ENCODE measurements at places on chromosomes 3 and 15. TPM values are rescaled to one million over a fixed set of nuclear protein-coding genes. Genes with fewer than 3 reads are reported as not detected.
A peak's percentile ranks its signal among the peaks of the same experiment; 100 is the strongest.

GNAT1 gene
- total RNA-seq = not detected

- no peak for DNase-seq
Measured at GRCh38 chr3:181555681-181556080, 156.0 kb upstream of the SOX2 start.

GRCh38 chr3:50830451-50830850, 155.7 kb downstream of the DOCK3 start:
- DNase-seq = no peak

GRCh38 chr3:13706451-13706850, 157.5 kb downstream of the FBLN2 start:
- no peak for DNase-seq

DNA sequence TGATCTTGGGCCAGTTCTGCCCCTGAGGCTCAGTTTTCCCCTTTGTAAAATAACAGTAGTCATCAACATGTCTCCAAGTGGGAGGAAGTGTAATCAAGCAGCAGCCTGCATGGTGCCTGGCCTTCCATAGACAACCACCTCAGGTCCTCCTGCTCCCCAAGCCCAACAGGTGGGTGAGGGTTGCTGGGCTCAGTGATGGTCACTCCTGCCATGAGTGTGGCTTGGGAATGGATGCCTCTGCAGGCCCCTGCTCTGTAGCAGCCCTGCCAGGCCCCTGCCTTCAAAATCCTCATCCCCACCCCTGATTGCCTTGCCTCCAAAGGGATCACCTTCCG, 59.1 kb upstream of the SLC6A1 start:
- no peak for DNase-seq

GRCh38 chr3:16998236-16998923, 113.6 kb downstream of the PLCL2 start:
- DNase-seq = no peak

GRCh38 chr15:78750566-78750965, 60.7 kb downstream of the ADAMTS7 start:
- no peak for DNase-seq

DNA sequence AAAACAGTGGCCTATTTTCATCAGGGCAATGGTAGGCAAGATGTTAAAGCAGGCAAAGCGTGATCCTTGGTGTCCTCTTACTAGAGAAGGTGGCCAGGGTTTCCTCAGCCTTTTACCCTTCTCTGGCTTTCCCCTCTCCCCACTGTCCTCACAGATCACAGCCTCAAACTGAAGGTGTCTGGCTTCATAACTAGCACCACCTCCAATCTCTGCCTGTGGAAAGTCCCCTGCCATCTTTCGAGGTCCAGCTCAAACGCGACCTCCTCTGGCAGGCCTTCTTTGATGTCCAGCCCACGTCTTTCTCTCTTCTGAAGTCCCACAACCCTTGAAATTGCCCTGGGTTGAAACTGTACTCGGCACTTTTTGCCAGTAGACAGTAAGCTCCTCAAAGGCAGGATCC, 35.9 kb downstream of the CYP19A1 start:
- DNase-seq = no peak

DNA sequence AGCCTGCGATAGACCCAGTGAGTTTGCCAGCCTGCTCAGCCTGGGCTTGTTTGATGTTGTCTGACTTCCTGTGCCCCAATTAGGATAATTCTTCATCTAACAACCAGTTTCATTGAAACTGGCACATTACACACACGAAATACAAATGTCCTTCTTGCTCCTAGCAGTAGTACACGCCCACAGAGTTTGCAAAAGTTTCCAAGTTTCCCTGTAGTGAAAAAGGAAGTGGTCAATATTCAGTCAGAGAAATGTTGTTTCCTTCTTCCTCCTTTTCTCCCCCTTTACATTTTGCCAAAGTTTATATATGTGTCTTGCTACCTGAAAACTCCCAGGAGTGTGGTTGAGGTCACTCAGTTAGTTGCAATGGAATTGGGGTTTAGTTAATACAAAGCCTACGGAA, 58.4 kb upstream of the LRTM1 start:
- DNase-seq = no peak

- DNase-seq = no peak
Measured at GRCh38 chr3:30673425-30674341, 67.3 kb downstream of the TGFBR2 start.

C3orf85 gene
- total RNA-seq = not detected

- no peak for DNase-seq
Measured at GRCh38 chr3:117618462-117618861, 908.9 kb downstream of the TUSC7 start.

DPPA4 gene
- total RNA-seq = not detected

DNA sequence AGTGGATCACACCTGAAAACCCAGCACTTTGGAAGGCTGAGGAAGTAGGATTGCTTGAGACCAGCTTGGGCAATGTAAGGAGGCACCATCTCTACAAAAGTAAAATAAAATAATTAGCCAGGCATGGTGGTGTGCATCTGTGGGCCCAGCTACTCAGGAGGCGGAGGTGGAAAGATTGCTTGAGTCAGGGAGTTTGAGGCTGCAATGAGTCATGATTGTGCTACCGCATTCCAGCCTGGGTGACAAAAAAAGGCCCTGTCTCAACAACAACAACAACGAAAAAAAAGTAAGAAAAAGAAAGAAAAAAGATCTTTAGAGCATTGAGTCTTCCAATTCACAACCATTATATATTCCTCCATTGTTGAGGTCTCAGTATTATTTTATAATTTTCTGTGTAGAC, 192.4 kb upstream of the DPH6 start:
- DNase-seq = peak; percentile 44

DNA sequence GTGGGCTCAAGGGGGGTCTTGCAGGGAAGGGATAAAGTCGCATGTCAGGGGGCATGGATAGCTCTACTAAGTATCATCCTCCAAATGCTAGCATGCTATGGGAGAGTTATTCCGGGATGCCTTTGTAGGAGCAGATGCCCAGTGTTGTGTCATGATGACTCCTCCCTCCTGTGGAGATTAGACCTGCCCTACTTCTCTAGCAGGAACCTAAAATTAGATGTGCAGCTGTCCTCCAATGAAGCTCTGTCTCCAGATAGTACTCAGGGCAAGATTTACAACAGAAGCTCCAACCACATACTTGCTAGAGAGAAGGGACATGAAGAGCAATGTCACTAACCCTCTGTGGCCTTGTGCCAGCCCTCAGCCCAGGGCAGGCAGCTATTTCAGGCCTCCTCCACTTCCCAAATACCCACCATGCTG, 82.5 kb downstream of the AGBL1 start:
- no peak for DNase-seq

ITIH3 gene
- not detected for total RNA-seq

DNA sequence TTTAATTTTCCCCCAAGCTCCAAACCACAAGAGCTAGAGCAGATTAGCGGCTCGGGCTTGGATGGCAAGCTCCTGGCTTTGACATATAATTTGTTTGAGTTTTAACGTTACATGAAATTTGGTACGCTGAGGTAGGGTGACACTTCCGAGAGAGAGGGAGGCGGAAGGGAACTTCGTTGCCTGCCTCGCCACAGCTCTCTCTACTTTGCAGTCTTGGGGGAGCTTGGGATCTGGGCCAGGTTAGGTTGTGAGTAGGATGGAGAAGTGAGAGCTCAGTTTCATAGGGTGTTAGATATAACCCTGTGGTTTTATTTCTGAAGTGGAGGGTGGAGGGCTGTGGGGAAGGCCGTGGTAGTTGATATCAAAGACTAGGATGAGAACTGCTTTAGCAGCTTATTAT, 39.7 kb downstream of the LRTM1 start:
- no peak for DNase-seq

DNA sequence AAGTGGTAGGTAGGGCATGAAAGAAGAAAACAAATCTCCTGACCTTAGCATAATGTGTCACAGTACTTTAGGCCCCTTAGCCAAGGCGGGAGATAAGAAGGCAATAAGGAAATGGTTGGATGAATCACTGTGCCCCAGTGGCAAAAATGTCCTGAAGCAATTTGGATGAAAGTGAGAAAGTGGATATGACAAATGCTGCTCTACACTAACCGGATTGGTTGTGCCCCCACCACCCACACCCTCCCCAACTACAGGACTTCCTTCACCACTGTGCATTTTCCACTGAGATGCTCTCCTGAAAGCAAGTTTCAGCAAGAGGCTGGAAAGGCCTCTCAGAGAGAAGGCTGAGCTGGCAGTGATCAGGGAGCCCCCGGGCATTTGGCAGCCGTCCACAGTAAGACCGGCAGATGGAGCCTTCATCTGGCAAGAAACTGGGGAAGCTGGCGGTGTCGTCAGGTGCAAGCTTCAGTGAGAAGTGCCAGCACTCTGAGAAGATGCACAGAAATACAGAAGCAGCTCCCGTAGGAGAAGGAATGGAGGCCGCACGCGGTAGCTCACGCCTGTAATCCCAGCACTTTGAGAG, 63.8 kb downstream of the ATP1B3 start:
- peak; percentile 91 for DNase-seq

TMEM45A gene
- total RNA-seq = 37.4 TPM

- no peak for DNase-seq
Measured at GRCh38 chr15:68051109-68051508, 3.0 kb upstream of the PIAS1 start.

GRCh38 chr3:21436835-21437234, 314.2 kb downstream of the ZNF385D start:
- no peak for DNase-seq

DNA sequence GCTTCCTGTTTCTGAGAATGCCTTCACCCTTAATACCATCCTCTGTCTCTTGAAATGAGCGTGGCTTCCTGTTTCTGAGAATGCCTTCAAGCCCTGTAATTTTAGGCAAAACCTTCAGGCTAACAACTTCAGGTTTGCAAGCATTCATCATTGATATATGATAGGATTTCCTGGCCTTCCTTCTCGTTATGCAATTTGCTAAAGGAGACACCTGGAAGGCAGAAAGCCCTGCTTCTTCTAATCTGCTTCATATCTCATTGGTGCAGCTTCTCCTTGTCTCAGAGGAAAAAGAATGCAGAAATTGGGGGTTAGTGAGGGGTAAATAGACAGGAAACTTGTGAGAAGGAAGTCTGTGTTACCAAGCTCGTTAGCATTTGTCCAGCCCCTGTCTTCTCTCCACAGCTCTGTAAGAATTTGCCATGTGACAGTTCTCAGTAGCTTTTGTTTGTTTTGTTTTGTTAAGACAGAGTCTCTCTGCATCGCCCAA, 7.3 kb downstream of the ARL6IP5 start:
- DNase-seq = no peak

DNA sequence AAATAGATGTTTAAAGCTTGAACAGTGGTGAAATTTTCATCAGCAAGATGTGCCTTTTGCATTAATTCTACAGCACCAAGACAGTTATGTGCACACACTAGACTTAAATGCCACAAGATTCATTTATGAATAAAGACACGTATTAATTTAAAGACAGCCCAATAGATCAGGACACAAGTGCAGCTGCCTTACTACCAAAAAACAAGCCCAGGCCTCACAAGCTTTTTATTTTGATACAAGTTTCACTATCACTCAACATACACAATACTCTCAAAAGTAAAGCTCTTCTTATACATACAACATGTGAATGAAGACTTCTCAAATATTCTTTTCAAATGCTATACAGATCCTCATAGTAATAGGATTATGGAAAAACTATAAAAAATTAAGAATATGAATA, 2.4 kb downstream of the ACAP2 start:
- no peak for DNase-seq

DNA sequence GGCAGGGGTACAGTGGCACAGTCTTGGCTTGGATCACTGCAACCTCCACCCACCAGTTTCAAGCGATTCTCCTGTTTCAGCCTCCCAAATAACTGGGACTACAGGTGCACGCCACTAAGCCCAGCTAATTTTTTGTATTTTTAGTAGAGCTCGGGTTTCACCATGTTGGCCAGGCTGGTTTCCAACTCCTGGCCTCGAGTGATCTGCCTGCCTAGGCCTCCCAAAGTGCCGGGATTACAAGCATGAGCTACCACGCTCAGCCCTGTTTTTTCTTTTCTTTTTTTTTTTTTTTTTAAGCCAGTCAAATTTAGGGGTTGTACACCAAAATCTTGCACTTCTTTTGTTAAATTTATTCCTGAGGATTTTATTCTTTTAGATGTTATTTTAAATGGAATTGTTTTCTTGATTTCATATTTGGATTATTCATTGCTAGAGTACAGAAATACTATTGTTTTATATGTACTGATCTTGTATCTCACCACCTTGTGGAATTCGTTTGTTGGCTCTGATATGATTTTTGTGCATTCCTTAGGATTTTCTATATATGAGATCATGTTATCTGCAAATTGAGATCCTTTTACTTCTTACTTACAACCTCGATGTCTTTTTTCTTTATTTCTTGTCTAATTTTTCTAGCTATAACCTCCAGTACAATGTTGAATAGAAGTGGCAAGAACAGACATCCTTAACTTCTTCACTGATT, 65.6 kb downstream of the ZNF609 start:
- DNase-seq = no peak

DNA sequence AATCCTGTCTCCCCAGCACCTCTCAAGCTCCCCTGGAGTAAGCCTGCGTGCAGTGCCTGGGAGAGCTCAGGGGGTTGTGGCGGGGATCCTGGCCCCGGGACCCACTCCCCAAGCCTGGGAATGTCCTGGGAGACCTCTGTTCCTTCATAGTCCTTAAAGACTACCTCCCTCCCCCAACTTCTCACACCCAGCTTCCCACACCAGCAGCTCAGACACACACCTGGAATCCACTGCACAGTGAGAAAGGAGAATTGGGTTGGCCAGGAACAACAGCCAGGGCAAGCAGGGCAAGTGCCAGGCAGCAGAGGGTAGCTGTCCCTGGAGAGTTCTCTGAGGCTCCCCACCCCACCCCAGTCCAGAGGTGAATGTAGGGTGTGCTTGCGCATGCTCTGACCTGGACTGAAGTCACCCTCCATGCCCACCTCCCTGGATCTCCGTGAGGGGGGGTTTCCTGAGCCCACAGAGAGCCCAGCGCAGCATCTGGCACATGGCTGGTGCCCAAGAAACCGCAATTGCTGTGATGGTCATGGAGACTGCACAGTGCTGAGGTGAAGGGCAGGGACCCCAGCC, 22.2 kb downstream of the PSTPIP1 start:
- DNase-seq = no peak

CPB1 gene
- total RNA-seq = not detected

LYZL4 gene
- not detected for total RNA-seq

ZNF80 gene
- total RNA-seq = not detected

BNC1 gene
- total RNA-seq = 15.0 TPM

DNA sequence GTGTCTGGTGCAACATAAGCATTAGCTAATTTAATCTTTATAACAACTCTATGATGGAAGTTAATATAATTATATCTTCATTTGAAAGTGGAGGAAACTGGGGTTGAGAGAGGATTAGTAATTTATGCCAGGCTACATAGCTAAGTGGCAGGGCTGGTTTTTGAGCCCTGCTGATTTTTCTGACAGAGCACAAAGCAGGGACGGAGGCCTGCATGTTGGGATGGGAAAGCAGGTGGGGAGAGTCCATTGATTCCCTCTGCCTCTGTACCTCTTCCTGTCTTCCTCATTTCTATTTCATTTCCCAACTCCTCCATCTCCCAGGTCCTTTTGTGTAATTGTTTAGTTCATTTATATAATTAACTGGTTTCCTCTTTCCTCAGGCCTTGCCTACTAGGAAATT, 251.6 kb upstream of the ZPLD1 start:
- no peak for DNase-seq

DNA sequence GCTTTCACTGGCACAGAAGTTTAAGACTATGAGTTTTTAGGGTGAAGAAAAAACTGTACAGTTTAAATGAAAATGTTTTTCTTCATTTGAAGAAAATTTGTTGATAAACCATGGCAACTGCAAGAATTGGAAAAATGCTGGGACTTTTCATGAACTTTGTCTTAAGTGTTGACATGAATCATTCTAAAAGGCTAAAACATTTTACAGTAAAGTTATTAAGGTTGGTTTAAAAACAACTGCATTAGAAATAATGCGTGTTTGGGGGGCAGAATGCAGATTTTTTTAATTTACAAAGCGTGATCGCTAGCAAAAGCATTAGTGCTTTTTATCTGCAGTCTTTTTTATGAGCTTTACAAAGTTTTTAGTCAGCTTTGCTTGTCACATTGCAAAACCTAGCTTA, 601.9 kb upstream of the TGFBR2 start:
- DNase-seq = peak; percentile 13
